GM12891 (cell line): ENCODE measurements at places on chromosomes 4 and X.

DNA sequence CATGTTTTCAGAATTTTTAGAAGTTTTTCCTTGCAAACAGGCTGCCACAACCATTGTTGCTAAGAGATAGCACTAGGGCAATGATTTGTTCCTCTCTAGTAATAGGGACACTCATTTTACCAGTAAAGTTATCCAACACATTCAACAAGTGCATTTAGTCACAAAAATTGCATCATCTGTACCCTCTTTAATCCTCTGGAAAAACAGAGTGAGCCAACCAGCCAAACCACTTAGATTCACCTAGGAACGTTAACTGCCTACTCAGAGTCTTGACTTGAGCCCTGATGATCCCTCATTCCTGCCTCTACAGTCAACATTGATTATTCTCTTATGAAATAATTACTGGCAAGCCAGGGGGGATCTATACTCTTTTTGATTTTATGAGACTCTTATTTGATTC is 17.0 kb upstream of the ADGRA3 start:
- DNase-seq, result no peak

- no peak for DNase-seq
Observed at GRCh38 chrX:45711231-45711630, 510.6 kb upstream of the DIPK2B start.

GRCh38 chrX:130082244-130083106 is 27.8 kb downstream of the ELF4 start:
- DNase-seq, result peak; percentile 35

DNA sequence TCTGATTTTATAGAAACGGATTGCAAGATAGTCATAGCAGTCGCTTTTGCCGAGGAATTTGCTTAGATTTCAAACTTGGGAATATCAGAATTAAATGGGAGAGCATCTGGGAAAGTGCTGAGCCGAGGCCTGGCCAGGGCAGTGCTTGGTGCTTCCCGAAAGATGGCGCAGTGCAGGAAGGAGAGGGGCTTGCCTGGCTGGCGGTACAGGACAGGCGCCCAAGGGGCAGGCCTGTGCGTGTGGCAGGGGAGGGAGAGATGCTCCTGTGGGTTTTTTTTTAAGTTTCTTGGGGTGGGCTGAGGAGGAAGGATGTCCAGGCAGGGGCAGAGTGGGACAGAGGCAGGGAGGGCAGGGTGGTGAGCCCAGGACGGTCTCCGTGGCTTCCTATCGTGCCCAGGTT is 241.1 kb downstream of the AFAP1 start:
- DNase-seq, result no peak

- DNase-seq, result no peak
Observed at GRCh38 chr4:188534917-188535316, 395.7 kb downstream of the TRIML1 start.

DNA sequence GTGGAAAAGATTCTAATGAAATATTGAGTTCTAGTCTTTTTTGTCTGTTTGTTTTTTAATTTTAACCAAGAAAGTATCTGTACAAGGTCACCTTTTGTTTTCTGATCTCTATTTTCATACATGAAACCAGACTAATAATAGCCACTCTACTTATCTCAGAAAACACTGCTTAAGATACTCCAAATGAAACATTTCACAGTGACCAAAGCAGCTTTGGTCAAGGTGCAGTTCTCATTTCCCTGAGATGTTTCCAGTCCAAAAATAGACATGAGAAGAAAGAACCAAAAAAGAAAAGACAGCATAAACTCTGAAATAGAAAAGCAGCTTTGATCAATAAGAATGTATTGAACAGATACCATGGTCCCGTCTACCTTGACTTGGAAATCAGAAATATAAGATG is 782.8 kb downstream of the RAB28 start:
- no peak for DNase-seq

DNA sequence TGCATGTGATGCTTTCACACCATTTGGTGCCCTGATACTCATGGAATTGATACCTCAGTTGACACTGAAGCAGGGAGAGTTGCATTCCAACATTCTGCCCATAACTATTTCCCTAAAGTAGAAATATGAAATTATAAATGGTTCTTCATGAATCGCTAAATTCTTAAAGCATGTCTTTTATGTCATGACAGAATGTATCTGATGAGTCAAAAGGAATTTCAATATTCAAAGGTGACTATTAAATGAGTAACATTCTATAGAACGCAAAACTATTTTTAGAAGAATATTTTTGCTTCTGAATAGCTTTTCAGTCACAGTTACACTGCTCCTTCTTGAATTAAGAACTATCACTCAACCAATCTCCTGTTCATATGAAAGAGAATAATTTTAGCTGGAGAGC is 152.8 kb downstream of the ADGRA3 start:
- DNase-seq, result no peak

- no peak for DNase-seq
Observed at GRCh38 chrX:18032486-18033221, 171.6 kb upstream of the RAI2 start.

GRCh38 chrX:790783-791360 is 160.3 kb downstream of the SHOX start:
- no peak for DNase-seq

DNA sequence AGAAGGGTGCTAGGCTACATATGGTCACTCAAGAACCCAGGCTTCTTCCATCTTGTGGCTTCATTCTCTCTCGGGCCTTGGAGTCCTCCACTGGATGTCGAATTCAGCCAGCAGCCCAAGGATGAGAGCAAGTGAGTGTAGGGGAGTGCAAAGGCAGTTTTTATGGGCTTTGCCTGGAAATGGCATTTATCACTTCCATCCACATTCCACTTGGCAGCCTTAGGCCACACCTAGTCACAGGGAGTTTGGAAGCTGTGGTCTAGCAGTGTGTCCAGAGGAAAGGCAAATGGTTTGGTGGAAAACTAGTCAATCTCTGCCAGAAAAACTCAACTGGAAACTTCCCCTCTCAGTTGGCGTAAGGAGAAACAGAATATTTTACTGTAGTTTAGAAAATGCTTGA is 59.0 kb downstream of the NHS start:
- no peak for DNase-seq

GRCh38 chrX:3066555-3066954 is 25.3 kb downstream of the ARSF start:
- DNase-seq, result no peak

DNA sequence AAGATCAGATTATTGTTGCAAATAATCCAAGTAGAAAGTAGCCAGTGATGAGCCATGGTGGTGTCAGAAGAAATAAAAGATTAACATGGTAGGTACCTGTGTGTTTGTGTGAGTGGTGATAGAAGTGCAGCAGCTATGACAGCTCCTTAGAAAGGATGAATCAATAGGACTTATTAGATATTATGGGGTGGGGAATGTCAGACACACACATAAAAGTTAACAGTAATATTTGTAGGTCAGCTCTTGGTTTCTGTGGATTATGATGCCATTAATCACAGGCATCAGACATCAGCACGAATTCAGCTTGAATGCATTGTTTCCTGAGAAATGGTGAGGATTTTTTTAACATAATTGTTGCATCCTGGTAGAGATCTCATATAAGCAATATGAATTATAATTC is 695.7 kb downstream of the CENPC start:
- DNase-seq, result no peak

GRCh38 chrX:22116605-22117546 is 84.8 kb downstream of the PHEX start:
- DNase-seq, result no peak

DNA sequence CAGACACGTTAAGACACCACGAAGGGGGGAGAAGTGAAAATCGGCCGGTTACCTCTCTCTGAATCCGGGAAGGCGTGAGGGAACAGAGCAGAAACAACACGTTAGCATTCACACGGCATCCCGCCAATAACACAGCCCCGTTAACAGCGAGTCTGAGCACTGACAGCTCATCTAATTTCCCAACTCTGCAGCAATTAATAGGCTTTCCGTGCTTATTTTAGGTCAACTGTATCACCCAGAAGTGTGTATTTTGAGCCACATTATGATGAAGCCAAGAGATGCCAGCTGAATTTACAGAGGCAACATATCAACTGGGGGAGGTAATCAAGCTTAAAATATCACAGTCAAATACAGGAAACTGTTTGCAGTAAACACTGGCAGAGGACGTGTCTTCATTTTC is 92.6 kb downstream of the NSUN7 start:
- no peak for DNase-seq

GRCh38 chrX:2701600-2701999 is 10.5 kb downstream of the CD99 start:
- DNase-seq, result no peak

DNA sequence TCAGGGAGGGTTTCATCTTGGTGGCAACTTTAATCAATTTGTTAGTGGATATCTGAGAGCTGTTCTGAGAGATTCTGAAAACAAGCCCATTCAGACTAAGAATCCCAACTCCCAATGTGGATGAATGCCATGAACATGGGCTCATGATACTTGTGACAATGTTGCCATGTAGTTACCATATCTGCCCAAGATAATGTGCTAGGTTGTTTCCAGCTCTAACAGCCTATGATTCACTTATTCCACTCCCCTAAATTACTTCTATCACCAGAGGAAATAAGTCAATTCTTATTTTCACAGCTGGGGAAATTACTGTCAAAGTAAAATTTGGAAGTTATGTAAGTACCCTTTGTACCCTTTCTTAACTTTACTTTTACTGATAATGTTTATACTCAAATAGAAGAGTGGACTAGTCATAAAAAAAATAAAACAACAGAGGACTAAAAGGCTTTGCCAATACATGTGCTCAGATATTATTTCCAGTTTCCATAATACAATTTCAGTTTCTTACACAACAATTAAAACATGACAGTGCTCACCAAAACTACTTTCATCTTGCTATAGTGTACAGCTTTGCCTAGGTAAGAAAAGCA is 1101.7 kb upstream of the INTU start:
- no peak for DNase-seq

GRCh38 chr4:136241221-136241986 is 1290.9 kb downstream of the PCDH18 start:
- no peak for DNase-seq

DNA sequence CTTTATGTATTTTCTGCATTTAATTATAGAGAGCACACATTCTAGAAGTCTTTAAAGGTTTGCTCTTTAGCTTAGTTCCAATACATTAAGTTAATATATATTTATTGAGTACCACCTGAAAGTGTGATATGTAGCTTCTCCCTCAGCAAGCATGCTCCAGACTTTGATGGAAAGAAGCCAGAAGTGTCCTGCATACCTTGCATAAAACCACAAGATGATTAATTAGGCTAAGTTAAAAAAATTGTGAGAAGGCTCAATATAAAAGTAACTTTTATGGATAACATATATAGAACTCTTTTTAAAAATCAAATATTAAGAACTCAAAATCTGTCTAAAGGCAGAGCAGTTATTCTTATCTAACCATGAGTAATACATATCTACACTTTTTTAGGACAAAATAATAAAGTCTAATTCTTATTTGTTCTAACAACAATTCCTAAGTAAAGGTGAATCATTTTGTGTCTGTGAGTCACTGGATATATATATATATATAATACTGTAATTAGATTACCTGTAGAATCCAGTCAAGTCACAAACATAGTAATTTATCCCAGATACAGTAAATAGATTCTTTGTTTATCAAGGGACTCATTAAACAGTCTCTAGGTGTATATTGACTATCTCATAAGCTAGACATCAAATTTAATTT is 51.2 kb downstream of the INTS12 start:
- DNase-seq, result no peak

DNA sequence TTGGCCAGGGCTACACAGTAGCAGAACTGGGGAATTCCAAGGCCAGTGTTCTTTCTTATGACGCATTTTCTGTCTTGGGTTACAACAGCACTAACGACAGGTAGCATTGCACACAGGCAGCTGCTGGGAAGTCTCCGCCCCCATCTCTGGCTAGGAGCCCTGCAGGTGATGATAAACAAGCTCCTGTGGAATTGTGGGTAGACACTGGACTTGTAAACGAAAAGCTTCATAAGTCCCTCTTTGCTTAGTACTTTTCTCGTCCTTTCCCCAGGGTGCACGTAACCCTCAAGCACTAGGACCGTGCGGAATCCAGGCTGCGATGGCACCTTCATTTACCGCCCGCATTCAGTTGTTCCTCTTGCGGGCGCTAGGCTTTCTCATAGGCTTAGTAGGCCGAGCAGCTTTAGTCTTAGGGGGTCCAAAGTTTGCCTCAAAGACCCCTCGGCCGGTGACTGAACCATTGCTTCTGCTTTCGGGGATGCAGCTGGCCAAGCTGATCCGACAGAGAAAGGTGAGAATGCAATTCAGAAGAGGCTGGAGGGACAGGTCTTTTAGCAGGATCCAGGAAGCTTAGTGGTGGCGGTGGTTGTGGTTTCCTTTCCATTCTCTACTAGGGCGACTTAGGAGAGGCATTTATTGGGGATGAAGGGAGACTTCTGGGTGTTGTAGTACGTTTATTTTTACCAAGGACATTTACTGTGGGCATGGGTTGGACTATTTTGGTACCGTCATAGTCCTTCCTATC is at the start of gene FAAH2:
FAAH2 (plus strand) TSS at position 200 of the 745 bp plus-strand sequence; CDS start at position 320, 120 bp downstream.
- DNase-seq, result peak; percentile 8

- no peak for DNase-seq
Observed at GRCh38 chrX:49282647-49283011, 13.0 kb downstream of the PPP1R3F start.
